Body of pancreas (tissue), 4 donors: ENCODE measurements at places on chromosomes 3 and 15.

DNA sequence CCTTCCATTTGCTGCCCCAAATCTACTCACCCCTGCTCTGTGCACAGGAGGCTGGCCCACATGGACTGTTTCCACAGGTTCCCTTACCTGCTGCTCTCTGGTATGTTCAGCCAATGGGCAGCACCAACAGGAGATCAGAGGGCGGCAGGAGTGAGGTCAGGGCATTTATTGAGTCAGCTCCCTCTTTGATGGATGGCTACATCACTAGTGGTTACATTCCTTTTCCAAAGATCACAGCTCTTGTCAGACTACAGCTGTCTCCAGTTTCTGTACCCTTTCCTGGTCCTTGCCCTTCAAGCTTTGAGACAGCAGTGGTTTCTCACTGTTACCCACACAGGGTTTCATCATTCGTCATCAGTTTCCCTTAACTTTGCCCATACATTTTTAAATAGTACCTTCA, 325.1 kb downstream of the SUCLG2 start:
- no peak for DNase-seq

DNA sequence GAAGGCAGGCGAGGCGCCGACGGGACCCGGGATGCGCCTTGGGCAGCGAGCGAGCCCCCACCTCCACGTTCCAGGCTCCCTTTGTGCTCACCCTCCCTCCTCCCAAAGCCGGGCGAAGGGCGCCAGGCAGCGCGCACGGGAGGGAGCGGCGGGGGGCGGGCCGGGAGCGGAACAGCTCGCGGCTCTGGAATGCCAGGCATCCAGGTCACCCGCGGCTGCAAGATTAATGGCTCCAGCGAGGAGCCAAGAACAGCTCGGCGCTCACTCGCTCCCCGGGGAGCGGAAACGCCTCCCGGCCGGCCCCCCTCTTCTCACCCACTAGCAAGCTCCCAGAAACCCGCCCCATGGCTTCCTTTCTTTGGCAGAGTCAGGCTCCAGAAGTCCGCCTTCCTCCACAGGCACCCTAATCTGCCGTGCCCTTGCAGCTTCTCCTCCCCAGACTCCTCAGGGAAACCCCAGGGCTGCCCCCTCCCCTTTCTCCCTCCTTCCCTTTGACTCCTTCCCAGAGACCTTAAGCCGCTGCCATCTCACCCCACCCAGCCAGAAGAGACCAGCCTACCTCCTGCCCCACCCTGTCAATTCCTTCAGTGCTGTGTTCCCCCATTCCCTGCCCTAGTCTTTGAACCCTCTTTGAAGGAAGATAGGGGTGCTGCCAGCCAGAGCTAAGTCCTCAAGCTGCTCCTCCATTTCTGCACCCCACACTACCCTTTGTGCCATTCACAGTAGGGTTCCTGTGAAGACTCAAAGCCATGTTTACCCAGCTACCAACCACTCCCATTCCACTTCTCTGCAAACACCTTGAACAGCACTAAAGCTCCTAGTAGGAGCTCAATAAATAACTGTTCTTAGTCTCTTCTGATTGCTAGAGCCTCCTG, 9.9 kb downstream of the AMOTL2 start:
- peak; percentile 93 for DNase-seq

GRCh38 chr3:46538803-46539442, 27.2 kb downstream of the LRRC2 start:
- peak; percentile 32 for DNase-seq

DNA sequence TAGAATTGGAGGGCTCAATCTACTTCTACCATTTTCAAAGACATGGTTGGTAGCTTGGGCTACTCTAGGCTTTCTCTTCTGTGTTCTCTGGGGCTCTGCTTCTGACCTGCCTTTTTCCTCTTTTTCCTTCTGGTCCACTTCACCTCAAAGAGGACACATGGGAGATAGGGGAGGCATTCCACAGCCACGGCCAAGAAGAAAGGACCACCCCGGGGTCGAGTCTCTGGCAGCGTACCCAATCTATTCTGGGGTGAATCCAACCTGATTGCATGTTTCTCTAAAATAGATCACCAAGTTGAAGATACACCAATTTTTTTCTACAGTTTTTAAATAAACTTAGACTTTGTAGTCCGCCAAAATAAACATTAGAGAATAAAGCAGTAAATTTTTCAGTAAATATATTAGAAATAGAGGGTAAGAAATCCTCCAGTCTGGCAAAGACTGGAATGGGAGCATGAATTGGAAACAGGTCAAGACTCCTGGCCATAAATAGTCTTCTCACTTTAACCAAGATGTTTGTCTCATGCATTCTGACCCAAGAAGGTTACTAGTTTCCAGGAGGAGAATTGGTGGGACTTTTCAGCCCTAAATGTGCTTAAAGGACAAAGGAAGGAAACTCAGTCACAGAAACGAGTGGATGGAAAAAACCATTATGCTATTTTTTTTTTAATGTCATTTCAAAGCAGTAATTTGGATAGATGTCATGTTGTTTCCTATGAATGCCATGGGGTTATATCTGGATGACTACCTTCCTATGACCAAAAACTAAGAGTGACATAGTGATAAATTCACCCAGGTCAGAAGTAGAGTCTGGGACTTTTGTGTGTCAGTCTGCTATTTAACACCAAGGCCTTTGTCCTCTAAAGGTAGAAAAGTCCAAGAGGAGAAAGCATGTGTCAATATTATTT, 71.3 kb upstream of the PHLDB2 start:
- DNase-seq: no peak

- no peak for DNase-seq
Measured at GRCh38 chr15:100439514-100439913, 89.2 kb downstream of the CERS3 start.

DNA sequence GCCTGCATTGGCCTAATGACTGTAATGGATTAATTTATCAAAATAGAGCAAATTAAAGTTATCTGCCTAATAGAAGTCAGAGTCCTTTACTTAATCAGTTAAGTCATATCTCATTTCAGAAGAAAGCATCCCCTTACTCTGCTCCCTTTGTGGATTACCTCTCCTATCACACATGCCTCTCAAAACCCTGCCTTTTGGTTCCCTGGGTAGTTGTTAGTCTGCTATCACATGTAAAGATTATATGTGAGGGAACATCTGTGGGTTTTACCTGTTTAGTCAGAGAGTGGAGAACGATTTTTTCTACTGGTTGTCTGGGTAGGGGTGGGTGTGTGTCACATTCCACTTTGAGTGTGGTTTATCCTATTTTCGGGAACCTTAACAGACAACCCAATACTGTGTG, 16.4 kb downstream of the UBE2E2 start:
- no peak for DNase-seq

GRCh38 chr3:161054860-161055604, 50.1 kb downstream of the B3GALNT1 start:
- DNase-seq: no peak

- no peak for DNase-seq
Measured at GRCh38 chr3:184798120-184798519, 13.8 kb upstream of the VPS8 start.

- DNase-seq: no peak
Measured at GRCh38 chr3:29745232-29745870, 464.5 kb downstream of the RBMS3 start.

- no peak for DNase-seq
Measured at GRCh38 chr3:61730577-61731231, 169.3 kb downstream of the PTPRG start.

GRCh38 chr3:157501863-157502262, 1.4 kb downstream of the VEPH1 start:
- no peak for DNase-seq

GRCh38 chr3:14496351-14496750, 43.8 kb downstream of the GRIP2 start:
- DNase-seq: no peak

- DNase-seq: no peak
Measured at GRCh38 chr3:33557829-33558228, 117.6 kb upstream of the UBP1 start.

- no peak for DNase-seq
Measured at GRCh38 chr3:98500019-98500418, 2.5 kb downstream of the OR5K2 start.

- DNase-seq: no peak
Measured at GRCh38 chr3:191320316-191320715, 8.9 kb upstream of the CCDC50 start.

GRCh38 chr3:160830796-160831195, 74.8 kb downstream of the PPM1L start:
- DNase-seq: no peak

DNA sequence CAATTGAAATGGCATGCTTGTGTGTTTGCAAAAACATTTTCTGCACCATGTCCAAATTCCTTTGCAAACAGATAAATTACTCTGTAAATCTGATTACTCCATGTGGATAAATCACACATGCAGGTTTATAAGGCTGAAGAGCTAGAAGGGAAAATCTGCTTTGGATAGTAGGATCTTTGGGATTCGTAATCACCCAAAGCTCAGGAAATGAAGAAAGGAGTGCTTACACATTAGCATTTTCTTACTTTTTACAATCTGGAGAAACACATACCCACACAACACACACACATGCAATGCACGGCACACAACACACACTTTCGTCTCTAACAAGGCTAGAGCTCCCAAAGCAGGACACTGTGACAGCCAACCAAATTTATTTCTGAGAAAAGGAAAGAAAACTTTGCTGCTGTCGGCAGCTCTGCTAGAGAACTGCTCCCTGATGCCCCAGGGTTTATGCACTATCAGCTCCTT, 2.1 kb downstream of the LSAMP start:
- DNase-seq: no peak

DNA sequence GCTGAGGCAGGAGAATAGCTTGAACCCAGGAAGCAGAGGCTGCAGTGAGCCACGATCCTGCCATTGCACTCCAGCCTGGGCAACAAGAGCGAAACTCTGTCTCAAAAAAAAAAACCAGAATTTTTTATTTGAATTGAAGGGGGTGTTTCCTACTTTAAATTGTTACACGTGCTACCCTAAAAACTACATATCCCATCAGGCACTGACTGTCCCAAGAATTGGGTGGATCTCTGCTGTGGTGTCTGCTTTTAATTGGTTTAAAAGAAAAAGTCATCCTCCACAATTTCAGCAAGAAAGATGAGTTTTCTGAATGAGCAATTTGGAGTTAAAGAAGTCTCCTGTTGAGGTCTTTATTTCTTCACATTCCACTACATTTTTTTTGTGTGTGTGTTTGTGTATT, 2.1 kb downstream of the PDIA3 start:
- no peak for DNase-seq

- no peak for DNase-seq
Measured at GRCh38 chr3:15041950-15042349, 23.2 kb downstream of the MRPS25 start.
